ENCODE measurements at places on chromosomes 4 and X. TPM values are rescaled to one million over a fixed set of nuclear protein-coding genes. Genes with fewer than 3 reads are reported as not detected.

RNF212 gene
- total RNA-seq = 6.5 TPM

IL13RA1 gene
- total RNA-seq = 13.7 TPM

PLAC8 gene
- total RNA-seq = 1.5 TPM

GYPE gene
- total RNA-seq = 1.0 TPM

STBD1 gene
- 3.9 TPM for total RNA-seq

NXF2 gene
- not detected for total RNA-seq
